ENCODE measurements at places on chromosomes 7 and 10.

- no peak for DNase-seq
These were observed 43.8 kb upstream of the BET1 start for GRCh38 chr7:94047956-94048355.

- no peak for DNase-seq
These were observed 2.7 kb downstream of the EPHA1 start for GRCh38 chr7:143406002-143406357.

- no peak for DNase-seq
These were observed 65.2 kb downstream of the ELFN1 start for GRCh38 chr7:1735262-1735661.

DNA sequence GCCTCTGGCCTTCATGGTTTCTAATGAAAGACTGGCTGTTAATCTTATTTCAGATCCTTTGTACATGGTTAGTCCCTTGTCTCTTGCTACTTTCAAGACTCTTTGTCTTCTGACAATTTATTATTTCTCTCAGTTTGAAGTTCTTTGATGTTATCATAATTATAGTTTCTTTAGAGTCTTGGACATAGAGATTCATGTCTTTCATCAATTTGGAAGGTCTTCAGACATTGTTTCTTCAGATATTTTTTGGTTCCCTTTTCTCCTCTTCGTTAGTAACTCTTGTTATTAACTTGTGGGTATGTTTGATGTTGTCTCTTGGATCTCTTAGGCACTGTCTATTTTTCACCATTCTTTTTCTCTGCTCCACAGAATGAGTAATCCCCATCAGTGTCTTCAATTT is 8.7 kb downstream of the ZNF37A start:
- DNase-seq = no peak

DNA sequence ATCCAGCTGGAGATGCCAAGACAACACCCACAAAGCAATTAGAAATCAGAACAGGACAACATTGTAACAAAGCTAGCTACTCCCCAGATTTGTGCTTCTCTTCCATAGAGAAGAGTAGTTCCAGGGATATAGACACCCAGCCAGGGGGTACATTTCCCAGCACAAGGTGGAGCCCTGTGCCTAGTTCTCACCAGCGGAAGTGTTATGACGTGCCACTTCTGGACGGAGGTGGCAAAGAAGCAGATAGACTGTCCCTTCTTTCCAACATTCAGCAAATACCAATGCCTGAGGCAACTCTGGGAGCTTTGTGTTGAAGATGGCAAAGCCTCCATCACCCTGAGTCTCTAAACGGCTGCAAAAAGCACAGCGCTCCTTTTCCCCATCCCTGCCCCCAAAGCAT is 23.4 kb upstream of the GSAP start:
- DNase-seq = no peak

DNA sequence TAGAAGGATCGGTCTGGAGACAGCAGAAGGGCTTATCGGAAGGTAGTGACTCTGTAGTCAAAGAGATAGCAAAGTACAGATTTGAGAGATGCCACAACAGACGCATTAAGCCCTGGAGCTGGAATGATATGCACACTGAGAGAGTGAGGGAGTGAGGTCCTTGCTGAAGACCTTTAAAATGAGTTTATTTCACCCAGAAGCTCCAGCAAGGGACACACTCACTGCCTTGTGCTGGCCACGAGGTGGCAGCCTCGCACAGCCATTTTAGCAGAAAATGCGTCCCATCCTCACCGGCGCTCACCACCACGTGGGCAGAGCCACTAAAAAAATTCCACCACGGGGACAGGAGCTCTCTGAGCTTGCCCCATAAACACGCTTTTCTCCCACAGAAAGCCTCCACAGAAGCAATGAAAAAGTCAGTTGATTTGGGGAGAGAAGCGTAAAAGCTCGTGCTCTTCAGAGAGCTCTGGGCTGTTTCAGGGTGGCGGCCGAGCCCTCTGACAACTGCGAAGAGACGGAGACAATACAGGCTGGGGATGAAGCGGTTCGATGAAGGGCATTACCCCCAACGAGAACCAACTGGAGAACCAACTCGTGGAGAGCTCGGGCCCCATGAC is 163.0 kb upstream of the KLF14 start:
- peak; percentile 85 for DNase-seq

- DNase-seq = no peak
These were observed 55.9 kb downstream of the PDIA4 start for GRCh38 chr7:148972375-148972774.

DNA sequence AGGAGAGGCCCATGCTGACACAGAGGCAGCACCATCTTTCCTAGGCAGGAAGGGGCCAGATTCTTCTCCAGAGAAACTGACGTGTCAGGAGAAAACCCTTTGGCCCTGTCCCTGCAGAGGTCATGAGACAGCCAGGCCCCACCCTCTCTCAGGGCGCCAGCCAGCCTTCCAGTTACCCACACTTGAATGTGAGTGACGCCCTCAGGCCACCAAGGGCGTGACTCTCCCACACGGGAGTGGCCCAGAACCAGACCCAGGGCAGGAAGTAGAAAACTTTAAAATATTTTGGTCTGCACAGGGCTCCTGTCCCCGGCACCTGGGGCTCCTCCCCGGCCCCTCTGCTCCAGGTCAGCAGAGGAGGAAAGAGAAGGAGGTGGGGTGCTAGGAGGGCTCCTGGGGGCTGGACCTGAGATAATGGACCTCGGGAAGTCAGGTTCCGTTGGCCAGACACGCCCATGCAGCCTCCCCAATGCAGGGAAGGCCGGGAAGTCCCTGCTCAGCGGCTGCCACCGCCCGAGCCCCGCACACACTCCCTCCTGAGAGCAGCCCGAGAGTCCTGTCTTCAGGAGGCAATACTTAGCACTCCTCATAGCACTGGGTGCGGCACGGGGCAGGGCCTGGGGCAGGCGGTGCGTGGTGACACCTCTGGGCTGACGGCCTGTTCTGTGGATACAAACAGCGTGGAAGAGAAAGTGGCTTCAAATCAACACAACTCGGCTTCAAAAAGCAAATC is 67.0 kb upstream of the CFAP46 start:
- no peak for DNase-seq

Data from coronary artery (tissue), 2 donors.